Endothelial cell of umbilical vein (primary cell): ENCODE measurements at places on chromosomes 5 and 9. TPM values are rescaled to one million over a fixed set of nuclear protein-coding genes. Genes with fewer than 3 reads are reported as not detected.

DNA sequence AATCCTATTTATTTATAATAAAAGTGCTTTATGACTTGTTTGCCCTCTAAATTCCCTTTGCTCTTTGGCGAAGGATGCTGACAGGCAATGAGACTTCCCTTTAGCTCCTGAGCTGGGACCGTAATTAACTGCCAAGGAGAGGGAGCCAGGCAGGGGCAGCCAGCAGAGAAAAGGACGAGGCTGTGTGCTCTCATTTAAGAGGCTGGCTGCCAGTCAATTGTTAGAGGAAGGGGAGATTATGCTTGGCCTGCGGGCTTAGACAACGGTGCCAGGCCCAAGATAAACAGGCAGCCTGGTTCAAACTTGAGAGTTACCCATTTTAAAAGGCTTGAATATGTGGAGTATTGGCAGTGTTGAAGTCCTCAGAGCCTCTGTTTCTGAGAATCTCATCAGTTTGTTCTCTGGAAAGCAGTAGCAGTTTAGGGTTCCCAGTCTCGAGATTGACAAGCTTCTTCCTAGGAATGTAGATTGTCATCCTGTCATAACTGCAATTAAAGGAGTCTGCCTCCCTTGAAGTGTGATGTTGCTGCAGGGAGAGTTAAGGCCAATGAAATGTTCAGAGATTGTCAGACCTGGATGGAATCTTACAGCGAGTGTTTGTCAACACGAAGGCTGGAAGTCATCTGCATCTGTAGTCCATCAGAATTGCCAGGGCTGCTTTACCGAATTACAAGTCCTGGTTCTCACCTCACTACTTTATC lies 113.2 kb downstream of the JAKMIP2 start:
- DNase-seq: no peak

- no peak for DNase-seq
Observed at GRCh38 chr5:115414406-115415142, 118.1 kb upstream of the CCDC112 start.

Gene LCNL1
- total RNA-seq: not detected in 2 replicates

- DNase-seq: no peak
Observed at GRCh38 chr5:178468196-178468685, 122.0 kb downstream of the COL23A1 start.

- DNase-seq: peak; percentile 6
Observed at GRCh38 chr9:131179561-131180219, 54.3 kb downstream of the NUP214 start.

Gene PCDHB4
- 0.21 TPM in 1 of 2 replicates, not detected in the other for total RNA-seq

DNA sequence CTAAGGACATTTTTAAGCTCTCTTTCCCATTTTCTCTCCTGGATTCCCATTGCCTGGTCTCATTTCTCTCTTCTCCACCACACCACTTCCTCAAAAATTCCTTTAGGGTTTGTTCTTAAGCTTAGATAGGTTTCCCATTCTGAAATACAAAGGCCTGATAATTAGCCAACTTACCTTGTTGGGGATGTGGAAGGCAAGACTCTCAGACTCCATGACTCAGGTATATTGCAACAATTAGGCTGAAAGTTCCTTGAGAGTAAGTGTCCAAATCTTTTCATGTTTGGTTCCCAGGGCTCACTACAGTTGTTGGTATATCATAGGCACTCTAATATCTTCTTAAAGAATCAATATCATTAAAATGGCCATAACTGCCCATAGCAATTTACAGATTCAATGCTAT lies 43.6 kb downstream of the FXN start:
- no peak for DNase-seq

Gene F2RL1
- total RNA-seq: 21.9 and 42.6 TPM in 2 replicates

Gene PCDHB16
- total RNA-seq: 0.12 and 0.22 TPM in 2 replicates

- no peak for DNase-seq
Observed at GRCh38 chr9:18874069-18874468, 158.9 kb downstream of the SAXO1 start.
